ENCODE measurements at places on chromosomes 2 and 18.

DNA sequence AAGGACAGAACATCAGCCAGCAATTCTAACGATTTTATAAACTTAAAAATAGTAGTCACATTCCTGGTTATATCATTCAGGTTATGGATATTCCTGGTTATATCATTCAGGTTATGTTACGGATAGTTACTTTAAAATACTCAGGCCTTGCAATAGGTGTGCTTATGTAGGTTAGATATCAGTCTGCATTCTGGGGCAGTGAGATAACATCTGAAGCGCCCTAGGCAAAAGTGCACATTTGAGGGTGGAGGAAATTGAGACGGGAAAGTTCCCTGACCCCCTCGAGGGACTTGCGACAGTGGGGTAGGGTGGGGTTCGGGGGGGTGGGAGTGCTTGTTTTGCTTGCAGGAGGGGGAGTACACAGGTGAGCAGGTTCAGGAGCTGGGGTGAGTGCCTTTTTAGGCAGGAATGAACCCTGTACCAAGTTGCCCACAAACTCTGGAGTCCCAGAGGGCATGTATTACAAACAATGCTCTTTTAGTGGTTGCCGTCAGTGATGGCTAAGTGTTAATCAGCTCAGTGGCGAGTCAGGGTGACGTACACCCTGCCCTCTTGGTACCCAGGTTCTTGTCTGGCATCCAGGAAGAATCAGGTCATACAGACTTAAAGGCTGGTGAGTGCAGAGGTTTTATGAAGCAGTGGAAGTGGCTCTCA lies 31.8 kb downstream of the CREG2 start:
- DNase-seq = no peak

GRCh38 chr2:119426801-119427395 lies 4.8 kb upstream of the TMEM37 start:
- no peak for DNase-seq

GRCh38 chr2:189076572-189076971 lies 102.4 kb downstream of the COL3A1 start:
- DNase-seq = no peak

DNA sequence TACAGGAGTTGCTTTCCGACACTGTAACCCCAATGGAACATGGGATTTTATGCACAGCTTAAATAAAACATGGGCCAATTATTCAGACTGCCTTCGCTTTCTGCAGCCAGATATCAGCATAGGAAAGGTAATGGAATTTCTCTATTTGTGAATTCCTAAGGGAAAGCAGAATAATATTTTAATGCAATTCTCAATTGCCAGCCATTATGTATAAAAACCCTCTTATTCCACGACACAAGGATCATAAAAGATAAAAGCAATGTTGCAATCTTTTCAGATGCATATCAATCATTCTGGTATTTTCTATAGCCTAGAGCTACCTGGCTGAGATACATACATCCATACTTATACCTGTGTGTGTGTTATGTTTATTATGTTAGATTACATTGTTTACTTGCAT lies 31.2 kb downstream of the PTH2R start:
- no peak for DNase-seq

DNA sequence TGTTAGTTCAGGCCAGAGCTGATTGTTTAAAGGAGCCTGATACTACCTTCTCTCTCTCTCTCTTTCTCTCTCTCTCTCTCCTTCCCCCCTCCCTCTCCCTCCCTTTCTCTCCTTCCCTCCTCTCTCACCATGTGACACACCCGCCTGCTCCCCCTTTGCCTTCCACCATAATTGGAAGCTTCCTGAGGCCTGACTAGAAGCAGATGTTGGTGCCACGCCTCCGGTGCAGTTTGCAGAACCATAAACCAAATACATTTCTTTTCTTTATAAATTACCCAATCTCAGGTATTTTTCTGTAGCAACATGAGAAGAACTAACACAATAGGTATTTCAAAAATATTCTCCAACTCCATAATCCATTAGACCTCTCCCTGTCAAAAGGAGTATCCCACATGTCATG lies 62.4 kb downstream of the ANKRD62 start:
- DNase-seq = no peak

GRCh38 chr2:233399306-233400225 lies 45.3 kb downstream of the DGKD start:
- no peak for DNase-seq

DNA sequence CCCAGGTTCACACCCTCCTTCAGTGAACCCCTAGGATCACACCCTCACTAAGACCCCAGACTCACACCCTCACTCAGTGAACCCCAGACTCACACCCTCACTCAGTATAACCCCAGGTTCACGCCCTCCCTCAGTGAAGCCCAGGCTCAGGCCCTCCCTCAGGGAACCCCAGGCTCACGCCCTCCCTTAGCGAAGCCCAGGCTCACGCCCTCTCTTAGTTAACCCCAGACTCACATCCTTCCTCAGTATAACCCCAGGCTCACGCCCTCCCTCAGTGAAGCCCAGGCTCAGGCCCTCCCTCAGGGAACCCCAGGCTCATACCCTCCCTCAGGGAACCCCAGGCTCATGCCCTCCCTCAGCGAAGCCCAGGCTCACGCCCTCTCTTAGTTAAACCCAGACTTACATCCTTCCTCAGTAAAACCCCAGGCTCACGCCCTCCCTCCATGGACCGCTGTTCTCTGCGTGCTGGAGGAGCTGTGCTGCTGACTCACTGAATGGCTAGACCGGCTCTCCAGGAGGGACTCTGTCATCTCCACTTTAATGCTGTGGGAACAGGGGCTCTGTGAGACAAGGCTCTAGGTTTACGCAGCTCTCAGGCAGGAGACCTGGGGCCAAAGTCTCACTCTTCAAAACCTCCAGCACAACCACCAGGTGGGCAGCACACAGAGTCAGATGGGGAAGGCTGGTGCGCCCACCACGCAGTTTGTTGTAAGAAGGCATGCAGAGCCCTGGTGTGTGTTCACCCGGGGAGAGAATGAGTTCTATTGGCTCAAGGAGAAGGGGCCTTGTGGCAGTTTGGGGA lies 506.9 kb upstream of the MYT1L start:
- DNase-seq = no peak

Measured in stimulated activated CD4-positive, alpha-beta T cell treated with anti-CD3 and anti-CD28 coated beads, TNF-alpha, amount 100 ng/mL, for 24 hours (primary cell).